ENCODE measurements at places on chromosomes 7 and 10.

- no peak for DNase-seq
- H3K4me1 ChIP-seq = no peaks in the 10 kb centered on the region
- no peaks in the 10 kb centered on the region for H3K27me3 ChIP-seq
- H3K36me3 ChIP-seq = no peaks in the 10 kb centered on the region
- H3K27ac ChIP-seq = no peak overlapping the region
- no peak overlapping the region for H3K4me3 ChIP-seq
These were observed 28.8 kb upstream of the ZNF488 start for GRCh38 chr10:47412869-47413268.

DNA sequence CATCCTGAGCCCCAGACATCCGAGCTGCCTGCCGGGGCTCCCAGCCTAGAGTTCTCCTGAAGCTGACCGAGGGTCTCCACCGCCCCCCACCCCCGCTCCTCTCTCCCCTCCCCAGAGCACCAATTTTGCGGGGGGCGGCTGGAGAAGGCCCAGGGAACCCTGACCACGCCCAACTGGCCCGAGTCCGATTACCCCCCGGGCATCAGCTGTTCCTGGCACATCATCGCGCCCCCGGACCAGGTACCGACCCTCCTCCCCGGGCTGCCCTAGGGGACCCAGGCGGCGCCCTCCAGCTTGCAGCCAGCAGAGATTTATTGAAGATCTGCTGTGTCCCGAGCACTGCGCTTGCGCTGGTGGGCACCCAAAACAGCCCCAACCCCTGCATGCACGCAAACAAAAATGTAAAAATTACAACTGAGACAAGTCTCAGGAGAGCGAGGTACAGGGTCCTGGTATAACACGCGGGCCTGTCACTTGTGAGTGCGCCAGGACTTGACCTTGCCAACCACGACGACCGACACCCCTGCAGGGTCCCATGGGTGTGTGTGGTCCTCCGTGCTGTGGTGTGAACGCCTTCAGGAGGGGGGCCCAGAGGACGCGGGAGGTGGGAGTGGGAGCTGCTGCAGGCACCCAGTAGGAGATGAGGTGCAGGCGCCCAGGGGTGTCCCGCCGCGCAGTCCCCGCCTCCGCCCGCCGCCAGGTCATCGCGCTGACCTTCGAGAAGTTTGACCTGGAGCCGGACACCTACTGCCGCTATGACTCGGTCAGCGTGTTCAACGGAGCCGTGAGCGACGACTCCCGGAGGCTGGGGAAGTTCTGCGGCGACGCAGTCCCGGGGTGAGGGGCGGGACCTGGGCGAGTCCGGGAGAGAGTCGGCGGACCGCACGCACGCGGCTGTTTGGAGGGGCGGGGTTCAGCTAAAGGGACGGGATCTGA, 3.1 kb downstream of the PCOLCE start:
- H3K4me3 ChIP-seq = peak overlapping the region; percentile 56
- no peak for DNase-seq
- H3K4me1 ChIP-seq = peaks cover 10% of the 10 kb centered on the region
- peak overlapping the region; percentile 41 for H3K27ac ChIP-seq

- DNase-seq = peak; percentile 22
- H3K36me3 ChIP-seq = no peaks in the 10 kb centered on the region
- peak overlapping the region; percentile 19 for H3K27ac ChIP-seq
- H3K4me1 ChIP-seq = peaks cover 16% of the 10 kb centered on the region
These were observed 312.0 kb downstream of the RNLS start for GRCh38 chr10:88270871-88271713.

GRCh38 chr7:29091715-29092114, 54.6 kb downstream of the CPVL start:
- no peak overlapping the region for H3K27ac ChIP-seq
- no peaks in the 10 kb centered on the region for H3K36me3 ChIP-seq
- H3K4me3 ChIP-seq = peak overlapping the region; percentile 4
- H3K27me3 ChIP-seq = no peaks in the 10 kb centered on the region

DNA sequence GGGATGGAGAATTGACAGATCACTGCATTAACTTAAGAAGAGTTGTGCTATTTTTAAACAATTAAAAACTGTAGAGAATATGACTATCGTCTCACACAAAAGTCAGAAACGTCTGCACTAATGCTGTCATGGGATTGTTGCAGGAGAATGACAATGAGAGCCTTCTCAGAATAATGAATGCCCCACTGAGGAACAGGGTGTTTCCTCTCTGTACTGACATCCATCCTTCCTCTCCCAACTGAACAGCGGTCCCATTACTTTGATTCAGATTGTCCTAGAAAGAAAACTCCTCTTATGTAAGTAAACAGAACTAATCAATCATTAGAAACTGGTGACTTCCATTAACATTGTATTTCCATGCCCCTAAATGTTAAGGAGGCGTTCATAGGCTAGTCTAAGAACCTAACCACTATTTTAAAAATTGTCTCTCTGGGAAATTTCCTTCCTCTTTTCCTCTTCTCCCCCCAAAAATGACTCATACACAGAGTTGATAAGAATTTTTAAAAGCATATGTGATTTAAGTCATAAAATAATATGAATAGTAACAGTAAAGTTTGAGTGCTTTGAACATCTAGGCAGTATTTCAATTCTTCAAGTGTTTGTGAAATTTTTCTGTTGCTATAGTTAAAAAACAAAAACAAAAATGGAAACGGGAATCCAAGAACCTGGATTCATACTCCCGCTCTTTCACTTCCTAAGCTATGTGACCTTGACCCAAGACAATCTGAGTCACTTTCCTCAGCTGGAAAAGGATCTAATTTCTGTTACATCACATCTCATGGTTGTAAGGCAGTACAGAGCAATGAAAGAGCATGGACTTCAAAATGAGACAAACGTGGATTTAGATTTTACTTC, 12.7 kb upstream of the MACC1 start:
- H3K36me3 ChIP-seq = no peaks in the 10 kb centered on the region
- H3K27ac ChIP-seq = no peak overlapping the region
- H3K27me3 ChIP-seq = no peaks in the 10 kb centered on the region
- no peak overlapping the region for H3K4me3 ChIP-seq
- H3K4me1 ChIP-seq = no peaks in the 10 kb centered on the region

DNA sequence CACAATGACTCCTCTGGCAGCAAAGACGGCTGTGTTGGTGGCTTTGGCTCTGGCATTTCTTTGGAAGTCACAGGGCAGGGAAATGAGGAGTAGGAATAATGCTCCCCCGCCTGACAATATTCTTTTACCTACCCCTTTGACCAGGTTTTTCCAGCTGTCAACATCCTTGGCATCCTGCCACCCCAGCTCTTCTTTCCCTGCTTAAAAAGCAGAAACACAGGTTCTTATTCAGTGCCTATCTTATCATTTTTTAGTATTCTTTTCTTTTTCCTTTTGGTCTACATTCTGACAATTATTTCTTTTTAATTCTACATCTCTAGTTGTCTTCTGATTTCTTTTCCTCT, 97.7 kb downstream of the CREB5 start:
- no peaks in the 10 kb centered on the region for H3K36me3 ChIP-seq
- H3K4me1 ChIP-seq = no peaks in the 10 kb centered on the region
- H3K4me3 ChIP-seq = no peak overlapping the region
- H3K27me3 ChIP-seq = no peaks in the 10 kb centered on the region
- H3K27ac ChIP-seq = no peak overlapping the region

GRCh38 chr10:1037098-1037497, 11.4 kb upstream of the IDI2 start:
- DNase-seq = no peak
- no peaks in the 10 kb centered on the region for H3K27me3 ChIP-seq
- H3K4me3 ChIP-seq = no peak overlapping the region

DNA sequence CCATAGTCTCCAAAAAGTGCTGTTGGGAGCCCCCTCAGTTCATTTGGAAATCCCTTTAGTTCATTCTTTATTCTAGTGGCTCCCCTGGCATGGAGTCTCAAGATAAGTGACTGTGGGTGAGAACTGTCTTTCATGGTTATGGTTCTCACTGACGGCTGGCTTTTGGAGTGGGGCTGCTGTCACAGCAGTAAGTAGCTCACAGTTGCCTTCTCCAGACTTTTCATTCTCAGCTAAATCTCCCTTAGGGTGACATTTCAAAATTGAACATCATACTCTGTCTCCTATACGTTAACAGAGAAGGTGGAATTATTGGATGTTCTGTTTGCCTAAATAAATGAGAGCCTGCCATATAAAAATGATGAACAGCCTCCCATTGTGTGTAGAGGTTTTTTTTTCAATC, 58.7 kb downstream of the PLPP4 start:
- no peak overlapping the region for H3K27ac ChIP-seq
- no peaks in the 10 kb centered on the region for H3K36me3 ChIP-seq
- H3K27me3 ChIP-seq = no peaks in the 10 kb centered on the region
- DNase-seq = no peak
- no peaks in the 10 kb centered on the region for H3K4me1 ChIP-seq

DNA sequence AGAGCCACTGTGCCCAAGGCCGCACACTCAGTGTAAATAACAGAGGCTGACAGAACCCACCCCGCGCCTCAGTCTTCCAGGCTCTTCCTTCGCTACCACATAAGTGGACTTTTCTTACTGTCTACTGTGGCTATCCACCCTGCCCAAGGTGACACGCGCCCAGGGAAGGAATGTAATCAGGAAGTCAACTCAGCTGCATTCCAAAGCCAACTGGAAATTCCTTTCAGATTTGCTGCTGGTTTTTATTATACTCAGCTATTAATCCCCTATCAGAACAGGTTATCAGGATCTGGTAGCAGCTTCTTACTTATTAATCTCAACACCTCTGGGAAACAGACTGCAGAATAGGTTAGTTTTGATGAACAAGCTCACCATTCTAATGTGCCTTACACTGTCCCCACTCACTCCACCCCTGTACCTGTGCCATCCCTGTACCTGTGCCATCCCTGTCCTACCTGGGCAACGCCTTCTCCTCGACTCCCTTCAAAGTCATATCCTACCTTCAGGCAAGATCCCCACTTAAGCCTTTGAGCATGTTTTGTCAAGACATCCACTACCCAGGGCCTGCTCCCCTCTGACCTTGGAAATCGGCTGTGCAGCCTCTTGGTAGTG, 90.7 kb downstream of the NHLRC2 start:
- H3K27me3 ChIP-seq = no peaks in the 10 kb centered on the region
- no peak overlapping the region for H3K27ac ChIP-seq
- H3K4me1 ChIP-seq = no peaks in the 10 kb centered on the region
- no peak overlapping the region for H3K4me3 ChIP-seq
- no peaks in the 10 kb centered on the region for H3K36me3 ChIP-seq
- no peak for DNase-seq

DNA sequence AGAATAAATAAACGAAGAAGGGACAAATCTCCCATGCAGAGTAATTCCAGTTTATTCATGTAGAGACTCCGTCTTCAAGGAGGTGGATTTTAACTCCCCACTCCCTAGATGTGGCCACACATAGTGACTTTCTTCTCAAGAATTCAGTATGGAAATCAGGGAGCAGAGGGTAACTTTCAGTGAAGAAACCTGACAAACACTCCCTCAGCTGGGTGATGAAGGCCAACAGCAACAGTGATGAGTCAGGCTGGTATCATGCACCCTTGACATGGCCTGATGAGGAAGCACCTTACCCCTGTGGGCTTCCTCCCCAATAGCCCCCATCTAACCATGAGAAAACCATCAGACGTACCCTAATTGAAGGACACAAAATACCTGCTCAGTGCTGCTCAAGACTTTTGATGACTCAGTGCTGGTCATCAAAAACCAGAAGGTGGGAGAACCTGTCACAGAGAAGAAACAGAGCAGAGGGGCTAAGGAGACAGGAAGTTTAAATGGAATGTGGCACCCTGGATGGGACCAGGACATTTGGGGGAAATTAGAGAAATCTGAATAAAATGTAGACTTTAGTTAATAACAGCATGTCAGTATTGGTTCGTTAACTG, 50.6 kb downstream of the ADAMTS14 start:
- DNase-seq = no peak
- H3K27ac ChIP-seq = no peak overlapping the region
- H3K27me3 ChIP-seq = no peaks in the 10 kb centered on the region
- no peaks in the 10 kb centered on the region for H3K36me3 ChIP-seq

GRCh38 chr10:75922435-75922834, 491.0 kb downstream of the LRMDA start:
- no peak overlapping the region for H3K4me3 ChIP-seq
- H3K27me3 ChIP-seq = no peaks in the 10 kb centered on the region
- H3K36me3 ChIP-seq = no peaks in the 10 kb centered on the region

DNA sequence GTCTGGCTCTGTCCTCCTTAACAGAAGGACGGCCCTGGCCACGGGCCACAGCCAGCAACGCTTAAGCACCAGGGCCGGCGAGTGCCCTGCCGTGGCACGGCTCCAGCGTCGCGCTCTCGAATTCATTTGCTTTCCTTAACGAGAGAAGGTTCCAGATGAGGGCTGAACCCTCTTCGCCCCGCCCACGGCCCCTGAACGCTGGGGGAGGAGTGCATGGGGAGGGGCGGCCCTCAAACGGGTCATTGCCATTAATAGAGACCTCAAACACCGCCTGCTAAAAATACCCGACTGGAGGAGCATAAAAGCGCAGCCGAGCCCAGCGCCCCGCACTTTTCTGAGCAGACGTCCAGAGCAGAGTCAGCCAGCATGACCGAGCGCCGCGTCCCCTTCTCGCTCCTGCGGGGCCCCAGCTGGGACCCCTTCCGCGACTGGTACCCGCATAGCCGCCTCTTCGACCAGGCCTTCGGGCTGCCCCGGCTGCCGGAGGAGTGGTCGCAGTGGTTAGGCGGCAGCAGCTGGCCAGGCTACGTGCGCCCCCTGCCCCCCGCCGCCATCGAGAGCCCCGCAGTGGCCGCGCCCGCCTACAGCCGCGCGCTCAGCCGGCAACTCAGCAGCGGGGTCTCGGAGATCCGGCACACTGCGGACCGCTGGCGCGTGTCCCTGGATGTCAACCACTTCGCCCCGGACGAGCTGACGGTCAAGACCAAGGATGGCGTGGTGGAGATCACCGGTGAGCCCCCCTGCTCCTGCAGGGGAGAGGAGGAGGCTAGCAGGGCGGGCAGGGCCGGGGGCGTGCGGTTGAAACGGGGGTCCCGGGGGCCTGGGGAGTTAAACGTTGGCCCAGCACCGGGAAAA, at the start of gene HSPB1:
HSPB1 (plus strand) TSS at position 327 of the 855 bp plus-strand sequence; CDS start at position 367, 40 bp downstream.
- peak; percentile 59 for DNase-seq
- peaks cover 8% of the 10 kb centered on the region for H3K4me1 ChIP-seq
- H3K27ac ChIP-seq = peak within 1 kb of the TSS; percentile 65
- H3K36me3 ChIP-seq = no peaks in the 10 kb centered on the region
- no peaks in the 10 kb centered on the region for H3K27me3 ChIP-seq

GRCh38 chr7:83509255-83510021, 139.5 kb downstream of the SEMA3E start:
- no peak overlapping the region for H3K4me3 ChIP-seq
- H3K36me3 ChIP-seq = no peaks in the 10 kb centered on the region
- H3K4me1 ChIP-seq = no peaks in the 10 kb centered on the region
- no peaks in the 10 kb centered on the region for H3K27me3 ChIP-seq

- H3K4me3 ChIP-seq = no peak overlapping the region
- DNase-seq = no peak
- H3K36me3 ChIP-seq = peaks cover 3% of the 10 kb centered on the region
- no peaks in the 10 kb centered on the region for H3K27me3 ChIP-seq
These were observed 2.0 kb upstream of the ARPC1B start for GRCh38 chr7:99372275-99373090.

GRCh38 chr7:31815796-31816195, 128.8 kb downstream of the PPP1R17 start:
- no peaks in the 10 kb centered on the region for H3K4me1 ChIP-seq
- H3K27ac ChIP-seq = no peak overlapping the region
- DNase-seq = no peak
- no peak overlapping the region for H3K4me3 ChIP-seq
- H3K27me3 ChIP-seq = no peaks in the 10 kb centered on the region

GRCh38 chr10:48759113-48759901, 74.6 kb downstream of the WDFY4 start:
- DNase-seq = no peak
- no peaks in the 10 kb centered on the region for H3K36me3 ChIP-seq
- no peak overlapping the region for H3K27ac ChIP-seq
- H3K27me3 ChIP-seq = no peaks in the 10 kb centered on the region
- H3K4me3 ChIP-seq = no peak overlapping the region
